ENCODE measurements at places on chromosomes 16 and 17.

GRCh38 chr17:17910060-17910459 lies 62.1 kb downstream of the TOM1L2 start:
- DNase-seq, result no peak

- DNase-seq, result no peak
Measured at GRCh38 chr16:49821614-49822282, 34.2 kb downstream of the ZNF423 start.

- no peak for DNase-seq
Measured at GRCh38 chr17:72145562-72145961, 24.7 kb downstream of the SOX9 start.

GRCh38 chr17:20236578-20237227 lies 227.5 kb downstream of the SPECC1 start:
- no peak for DNase-seq

Data from Caco-2 (cell line).